KG1 (cell line): ENCODE measurements at places on chromosomes 3 and 15.

- no peak for DNase-seq
Measured at GRCh38 chr3:88324788-88325187, 175.0 kb downstream of the C3orf38 start.

DNA sequence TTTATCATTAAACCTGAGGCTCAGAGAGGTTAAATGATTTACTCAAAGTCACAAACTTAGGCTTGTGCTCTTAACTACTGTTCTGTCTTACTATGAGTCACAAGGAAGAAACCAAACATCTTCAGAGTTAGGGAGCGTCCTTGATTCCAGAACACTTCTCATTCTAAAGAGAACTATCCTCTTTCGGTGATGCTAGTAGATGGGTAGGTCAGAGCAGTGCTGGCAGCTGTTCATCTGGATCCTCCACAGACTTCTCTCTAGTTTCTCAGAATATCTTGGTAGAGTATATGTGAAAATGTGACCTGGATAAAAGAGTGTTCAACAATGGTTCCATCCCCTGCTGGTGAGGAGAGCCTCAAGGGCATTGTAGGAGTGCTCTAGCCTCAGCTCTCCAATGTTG, 3.3 kb downstream of the ARL6IP5 start:
- DNase-seq = no peak

GRCh38 chr15:49082960-49083359, 36.7 kb upstream of the SECISBP2L start:
- no peak for DNase-seq

DNA sequence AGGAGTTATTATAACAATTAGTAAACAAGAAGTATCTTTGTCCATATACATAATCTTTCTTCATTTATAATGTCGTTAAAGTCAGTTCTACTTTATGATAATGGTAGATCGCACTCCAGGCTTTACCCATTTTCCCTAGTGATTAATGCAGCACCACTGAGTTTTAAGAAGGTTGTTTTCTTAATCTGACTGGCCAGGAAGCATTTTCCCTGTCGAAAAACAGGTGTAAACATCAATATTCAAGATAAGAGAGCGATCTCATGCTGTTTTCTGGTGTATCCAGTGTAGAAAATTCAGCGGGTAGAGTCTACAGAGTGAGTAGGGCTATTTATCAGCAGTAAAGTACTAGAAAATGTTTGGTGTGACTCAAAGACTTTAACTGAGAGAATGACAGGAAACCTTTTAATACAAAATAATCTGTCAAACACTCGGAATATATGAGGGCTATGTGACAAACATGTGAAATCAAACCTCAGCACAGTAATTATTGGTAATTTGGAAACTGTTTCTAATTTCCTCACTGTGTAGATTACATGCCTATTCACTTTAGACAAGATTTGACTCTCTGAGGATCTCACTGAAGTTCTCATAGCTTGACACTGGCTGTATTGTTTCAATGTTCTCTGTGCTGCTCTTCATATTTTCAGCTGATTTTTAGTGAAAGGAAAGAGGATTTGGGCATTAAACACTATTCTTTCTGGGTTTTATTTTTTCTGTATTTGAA, 1013.2 kb downstream of the VGLL3 start:
- DNase-seq = no peak

DNA sequence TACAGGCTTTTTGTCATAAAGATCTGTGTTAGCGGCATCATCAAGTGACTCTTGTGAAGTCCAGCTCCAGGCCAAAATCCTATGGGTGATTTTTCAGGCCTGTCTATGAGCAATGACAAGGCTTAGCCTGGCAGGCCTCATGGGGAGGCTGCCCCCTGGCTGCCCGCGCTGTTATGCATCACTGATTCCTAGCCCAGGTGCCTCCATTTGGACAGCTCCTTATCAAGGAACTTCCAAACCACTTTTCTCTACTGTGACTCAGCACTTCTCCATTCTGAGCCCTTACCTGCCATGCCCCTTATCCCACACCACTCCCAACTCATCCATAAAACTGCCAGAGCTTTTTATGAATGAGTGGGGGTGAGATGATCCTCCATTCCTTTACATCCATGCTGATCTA, 91.5 kb upstream of the C3orf80 start:
- DNase-seq = no peak

DNA sequence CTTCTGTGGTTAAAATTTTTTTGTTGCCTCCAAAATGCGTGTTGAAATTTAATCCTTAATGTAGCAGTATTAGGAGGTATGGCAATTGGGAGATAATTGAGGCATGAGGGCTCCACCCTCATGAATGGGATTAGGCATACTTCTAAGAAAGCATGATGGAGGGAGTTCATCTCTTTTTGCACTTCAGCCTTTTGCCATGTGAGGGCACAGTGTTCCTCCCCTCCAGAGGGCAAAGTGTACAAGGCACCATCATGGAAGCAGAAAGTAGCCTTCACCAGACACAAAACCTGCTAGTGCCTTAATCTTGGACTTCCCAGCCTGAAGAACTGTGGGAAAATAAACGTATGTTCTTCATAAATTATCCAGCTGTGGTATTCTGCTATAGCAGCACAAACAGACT, 429.5 kb downstream of the ZIC1 start:
- no peak for DNase-seq
